Upper lobe of left lung (tissue), 6 donors: ENCODE measurements at places on chromosomes 12 and 14.

GRCh38 chr12:105352940-105353635, 22.6 kb downstream of the C12orf75 start:
- DNase-seq = no peak

- no peak for DNase-seq
These were observed 59.1 kb downstream of the ISCA2 start for GRCh38 chr14:74552623-74553022.

GRCh38 chr14:50984036-50984710, 39.9 kb upstream of the PYGL start:
- no peak for DNase-seq

DNA sequence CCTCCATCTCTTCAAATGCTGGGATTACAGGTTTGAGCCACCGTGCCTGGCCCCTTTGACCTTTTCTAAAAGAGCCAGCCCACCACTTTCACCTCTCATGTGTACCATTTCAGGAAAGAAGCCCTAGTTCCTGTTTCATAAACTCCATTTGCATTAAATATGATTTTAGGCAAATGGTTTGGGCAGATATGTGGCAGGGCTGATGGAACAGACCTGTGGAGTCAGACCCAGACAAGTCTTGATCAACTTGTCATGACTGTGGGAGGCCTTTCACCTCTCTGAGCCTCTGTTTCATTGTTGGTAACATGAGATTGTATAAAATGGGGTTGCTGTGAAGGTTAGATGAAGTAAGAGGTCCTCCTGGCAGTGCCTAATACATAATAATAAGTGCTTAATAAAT, 5.2 kb upstream of the MAP3K9 start:
- DNase-seq = no peak

GRCh38 chr12:46438719-46439319, 66.2 kb upstream of the SLC38A2 start:
- DNase-seq = no peak

- no peak for DNase-seq
These were observed 85.6 kb downstream of the FOXN3 start for GRCh38 chr14:89331398-89331797.

DNA sequence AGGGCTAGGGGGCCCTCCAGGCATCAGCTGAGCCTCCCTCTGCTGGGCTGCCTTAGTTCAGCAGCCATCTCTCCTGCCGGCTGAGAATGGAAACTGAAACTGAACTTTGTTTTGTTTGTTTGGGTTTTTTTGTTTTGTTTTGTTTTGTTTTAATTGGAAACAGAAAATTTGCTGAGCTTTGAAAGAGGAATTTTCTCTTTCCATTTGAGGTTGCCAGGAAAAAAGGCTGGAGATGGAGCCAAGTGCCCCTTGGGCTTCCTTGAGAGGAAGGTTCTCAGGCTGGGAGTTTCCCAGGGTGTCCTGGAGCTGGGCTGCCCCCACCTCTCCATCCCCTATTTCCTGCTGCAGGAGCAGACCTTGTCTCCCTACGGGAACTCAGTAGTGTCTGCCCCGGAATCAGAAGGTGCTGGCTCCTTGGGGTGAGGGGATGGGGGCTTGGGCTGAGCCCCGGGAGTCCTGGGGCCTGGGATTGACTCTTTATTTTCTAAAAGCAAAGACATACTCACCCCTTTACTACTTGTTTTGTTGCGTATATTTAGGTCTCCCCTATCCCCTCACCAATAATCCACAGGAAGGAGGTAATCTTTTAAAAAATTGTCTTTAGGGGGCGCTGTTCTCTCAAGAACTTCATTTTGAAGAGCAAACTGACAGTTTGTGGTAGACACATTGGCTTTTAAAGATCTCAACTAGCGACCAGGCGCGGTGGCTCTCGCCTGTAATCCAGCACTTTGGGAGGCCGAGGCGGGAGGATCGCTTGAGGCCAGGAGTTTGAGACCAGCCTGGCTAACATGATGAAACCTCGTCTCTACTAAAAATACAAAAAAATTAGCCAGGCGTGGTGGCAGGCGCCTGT, 21.3 kb upstream of the OASL start:
- peak; percentile 24 for DNase-seq

GRCh38 chr14:32408018-32408417, 78.9 kb downstream of the AKAP6 start:
- DNase-seq = no peak

DNA sequence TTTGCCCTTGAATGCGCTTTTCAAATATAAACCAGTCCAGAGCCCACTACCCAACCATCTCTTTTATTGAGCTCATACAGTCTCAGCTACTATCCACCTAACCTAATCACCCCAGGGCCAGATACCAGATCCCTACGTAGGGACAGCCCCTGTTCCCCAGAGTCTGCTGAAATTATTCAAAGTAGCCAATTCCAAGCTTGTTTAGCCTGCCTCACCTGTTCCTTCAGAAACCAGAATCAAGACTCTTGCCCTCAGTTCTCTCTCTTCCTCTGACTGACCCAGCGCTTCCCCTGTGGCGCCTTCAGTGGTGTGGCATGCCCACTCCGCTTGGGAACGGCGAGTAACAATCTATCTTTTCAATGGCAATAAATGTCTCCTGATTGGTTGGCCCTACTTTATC, 18.8 kb downstream of the BMAL2 start:
- no peak for DNase-seq

DNA sequence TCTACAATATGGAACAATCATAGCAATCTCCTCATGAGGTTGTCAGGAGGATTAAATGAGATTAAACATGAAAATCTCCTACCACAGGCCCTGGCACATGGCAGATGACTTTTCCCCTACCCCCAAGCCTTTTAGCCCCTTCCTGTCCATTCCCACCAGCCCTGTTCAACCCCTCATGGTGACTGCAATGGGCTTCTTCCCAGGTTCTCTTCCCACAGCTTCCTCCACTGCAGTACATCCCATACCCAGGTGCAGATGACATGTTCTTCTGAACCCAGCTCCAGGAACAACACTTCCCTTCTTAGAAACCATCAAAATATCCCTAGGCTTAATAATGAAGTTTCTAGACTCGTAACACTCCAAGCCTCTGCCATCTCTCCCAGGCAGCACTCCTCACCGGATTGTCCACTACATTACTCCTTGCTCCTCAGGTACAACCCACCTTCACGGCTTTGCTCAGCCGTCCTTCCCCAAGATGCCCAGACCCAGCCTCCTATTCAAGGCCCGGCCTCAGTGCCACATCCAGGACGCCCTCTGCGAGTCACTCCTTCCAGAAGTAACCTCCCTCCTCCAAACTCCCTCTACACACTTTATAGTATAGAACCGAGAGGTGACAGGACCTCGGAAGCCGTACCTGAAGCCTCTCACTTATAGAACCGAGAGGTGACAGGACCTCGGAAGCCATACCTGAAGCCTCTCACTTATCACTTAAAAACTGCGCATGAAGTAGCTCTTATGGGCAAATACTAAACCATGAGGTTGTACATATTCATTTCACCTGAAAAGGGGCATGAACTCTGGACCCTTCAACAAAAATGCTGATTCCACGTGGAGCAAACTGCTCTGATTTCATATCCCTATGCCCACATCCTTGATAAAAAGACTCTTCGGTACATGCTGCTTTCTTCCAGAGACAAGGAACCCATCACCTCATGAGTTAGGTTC, 1.5 kb downstream of the CRACR2A start:
- DNase-seq = no peak

DNA sequence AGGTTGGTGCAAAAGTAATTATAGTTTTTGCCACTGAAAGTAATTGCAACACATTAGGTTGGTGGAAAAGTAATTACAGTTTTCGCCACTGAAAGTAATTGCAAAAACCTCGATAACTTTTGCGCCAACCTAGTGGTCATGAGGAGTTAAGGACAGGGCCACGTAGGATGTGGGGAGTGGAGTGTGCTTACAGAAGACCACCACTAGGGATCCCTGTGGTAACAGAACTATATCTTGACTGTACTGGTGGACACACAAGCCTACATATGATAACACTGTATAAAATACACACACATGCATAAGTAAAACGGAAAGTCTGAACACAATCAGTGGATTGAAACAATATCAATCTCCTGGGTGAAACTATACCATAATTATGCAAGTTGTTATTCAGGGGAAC, 187.4 kb upstream of the ABCD2 start:
- DNase-seq = no peak

- DNase-seq = peak; percentile 49
These were observed 5.8 kb downstream of the ASB2 start for GRCh38 chr14:93970585-93970964.

DNA sequence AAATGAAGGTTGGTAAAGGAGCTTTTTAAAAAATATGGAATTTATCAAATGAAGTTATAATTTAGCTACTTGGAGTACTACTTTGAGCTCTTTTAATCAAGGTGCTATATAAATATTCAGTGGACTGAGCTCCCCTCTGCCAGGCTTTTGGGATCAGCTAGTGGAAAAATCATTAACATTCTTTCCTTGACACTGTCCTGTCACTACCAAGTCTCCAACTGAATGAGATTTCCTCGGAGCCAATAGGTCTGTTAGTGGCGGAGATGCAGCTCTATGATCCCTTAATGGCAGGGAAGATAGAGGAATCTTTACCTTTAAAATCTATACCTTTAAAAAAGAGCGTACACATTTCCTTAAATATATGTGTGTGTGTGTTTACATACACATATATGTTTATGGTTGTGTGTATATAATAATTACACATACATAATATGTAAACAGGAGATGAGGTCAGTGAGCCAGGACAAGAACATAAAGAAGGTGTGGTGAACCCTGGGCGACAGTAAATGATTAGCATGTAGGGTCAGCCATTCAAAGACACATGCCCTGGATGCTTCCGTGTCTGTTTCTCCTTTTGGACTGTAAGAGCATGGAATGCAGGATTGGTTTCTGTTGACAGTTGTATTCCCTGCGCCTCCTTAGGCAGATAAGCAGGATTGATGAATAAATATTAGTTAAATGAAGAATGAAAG, 47.7 kb upstream of the ATP2A2 start:
- no peak for DNase-seq

GRCh38 chr14:88879022-88879421, 54.6 kb downstream of the TTC8 start:
- DNase-seq = no peak

DNA sequence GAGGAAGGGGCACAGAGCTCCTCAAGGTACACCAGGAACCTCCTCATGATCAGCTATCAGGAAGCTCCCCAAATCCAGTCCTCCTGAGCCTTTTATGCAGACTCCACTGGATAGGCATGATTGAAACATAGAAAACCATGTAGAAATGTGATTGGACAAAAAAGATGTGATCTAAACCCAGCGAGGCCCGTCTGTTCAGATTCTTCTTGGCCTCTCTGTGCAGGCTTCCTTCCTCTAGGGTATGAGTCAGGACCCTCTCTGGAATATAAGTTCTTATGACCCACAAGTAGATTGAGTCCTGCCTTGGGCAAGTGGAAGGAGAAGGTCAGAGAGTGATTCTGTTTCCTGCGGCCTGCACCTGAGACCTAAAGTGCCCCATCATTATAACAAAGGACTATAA, 166.3 kb downstream of the PHLDA1 start:
- DNase-seq = no peak

DNA sequence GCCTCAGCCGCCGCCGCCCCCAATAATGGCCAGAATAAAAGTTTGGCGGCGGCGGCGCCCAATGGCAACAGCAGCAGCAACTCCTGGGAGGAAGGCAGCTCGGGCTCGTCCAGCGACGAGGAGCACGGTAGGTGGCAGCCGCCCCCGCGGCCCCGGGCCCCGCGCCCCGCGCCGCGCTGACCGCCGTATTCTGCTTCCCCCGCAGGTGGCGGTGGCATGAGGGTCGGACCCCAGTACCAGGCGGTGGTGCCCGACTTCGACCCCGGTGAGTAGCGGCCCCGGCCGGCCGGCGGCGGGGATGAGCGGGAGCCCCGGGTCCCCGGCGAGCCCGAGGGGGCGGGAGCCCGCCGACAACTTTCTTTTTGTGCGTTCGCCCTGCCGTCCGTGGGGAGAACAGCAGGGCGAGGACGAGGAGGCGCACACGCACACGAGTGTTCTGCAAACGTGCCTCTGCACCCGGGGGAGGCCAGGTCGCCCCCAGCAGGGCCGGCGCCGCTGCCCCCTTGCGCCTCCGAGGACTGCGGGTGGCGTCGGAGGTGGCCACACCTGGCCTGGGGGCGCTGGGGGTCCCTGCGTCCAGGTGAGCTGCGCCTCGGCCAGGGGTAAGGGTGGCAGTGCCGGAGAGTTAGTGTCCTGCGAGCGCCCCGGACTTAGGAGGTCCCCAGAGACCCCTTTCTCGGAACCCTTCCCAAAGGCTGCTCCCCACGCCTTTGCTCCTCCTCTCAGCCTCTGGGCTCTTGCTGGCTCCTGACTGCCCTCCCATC, 794 bp downstream of the RCOR1 start:
- DNase-seq = peak; percentile 93

GRCh38 chr12:48788854-48789775, at the start of gene ADCY6:
Gene ADCY6 (minus strand): TSS chr12:48789089. CDS start chr12:48783434, 5,655 bp downstream.
- peak; percentile 90 for DNase-seq

GRCh38 chr12:84150201-84150600, 762.4 kb downstream of the SLC6A15 start:
- DNase-seq = no peak

DNA sequence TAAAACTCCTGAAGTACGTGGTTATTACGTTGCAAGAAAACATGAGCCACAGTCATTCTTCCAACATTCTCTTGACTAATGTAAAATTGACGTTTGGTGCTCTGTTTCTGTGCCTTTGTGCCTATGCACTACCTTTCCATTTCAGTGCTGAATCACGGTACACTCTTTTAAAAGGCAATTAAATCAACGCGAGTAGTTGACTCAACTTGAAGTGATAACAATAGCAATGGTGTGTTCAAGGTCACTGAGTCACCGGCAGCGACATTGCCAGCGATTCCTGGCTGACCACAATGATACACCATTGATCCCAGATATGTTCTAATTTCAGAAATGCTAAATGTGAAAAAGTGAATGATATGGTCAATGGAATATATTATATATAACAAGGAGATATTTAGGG, 17.8 kb downstream of the AK7 start:
- DNase-seq = no peak

GRCh38 chr12:65533177-65533883, 254.8 kb downstream of the MSRB3 start:
- no peak for DNase-seq

- no peak for DNase-seq
These were observed 65.6 kb downstream of the NTF3 start for GRCh38 chr12:5497329-5498053.

DNA sequence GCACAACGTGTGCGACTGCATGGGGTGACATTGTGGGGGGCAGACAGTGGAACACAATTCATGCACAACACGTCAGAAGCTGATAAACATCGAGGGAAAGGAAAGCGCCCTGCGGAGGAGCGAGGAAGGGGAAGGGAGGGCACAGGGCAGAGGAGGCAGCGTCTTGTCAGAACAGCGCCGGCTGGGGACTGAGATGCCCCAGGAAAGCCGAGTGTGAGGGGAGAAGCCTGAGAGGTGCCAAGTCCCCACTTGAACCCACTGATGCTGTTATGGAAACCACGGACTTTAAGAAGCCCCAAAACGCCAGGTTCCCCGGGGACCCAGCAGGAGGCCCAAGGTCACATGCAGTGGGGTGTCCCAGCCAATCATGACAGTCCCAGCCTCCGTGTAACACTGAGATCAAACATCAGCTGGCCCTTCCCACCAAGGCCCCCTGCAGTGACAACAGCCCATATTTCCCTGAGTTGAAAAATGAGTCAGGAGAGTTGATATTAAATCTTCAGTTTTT, 70.0 kb downstream of the GALNT9 start:
- no peak for DNase-seq
